Stimulated activated CD8-positive, alpha-beta memory T cell treated with anti-CD3 and anti-CD28 coated beads, Interleukin-4, amount 100 ng/mL, for 1 hour (primary cell): ENCODE measurements at places on chromosomes 12 and 14.

GRCh38 chr12:56084958-56085543, 5.1 kb downstream of the ERBB3 start:
- DNase-seq = no peak

DNA sequence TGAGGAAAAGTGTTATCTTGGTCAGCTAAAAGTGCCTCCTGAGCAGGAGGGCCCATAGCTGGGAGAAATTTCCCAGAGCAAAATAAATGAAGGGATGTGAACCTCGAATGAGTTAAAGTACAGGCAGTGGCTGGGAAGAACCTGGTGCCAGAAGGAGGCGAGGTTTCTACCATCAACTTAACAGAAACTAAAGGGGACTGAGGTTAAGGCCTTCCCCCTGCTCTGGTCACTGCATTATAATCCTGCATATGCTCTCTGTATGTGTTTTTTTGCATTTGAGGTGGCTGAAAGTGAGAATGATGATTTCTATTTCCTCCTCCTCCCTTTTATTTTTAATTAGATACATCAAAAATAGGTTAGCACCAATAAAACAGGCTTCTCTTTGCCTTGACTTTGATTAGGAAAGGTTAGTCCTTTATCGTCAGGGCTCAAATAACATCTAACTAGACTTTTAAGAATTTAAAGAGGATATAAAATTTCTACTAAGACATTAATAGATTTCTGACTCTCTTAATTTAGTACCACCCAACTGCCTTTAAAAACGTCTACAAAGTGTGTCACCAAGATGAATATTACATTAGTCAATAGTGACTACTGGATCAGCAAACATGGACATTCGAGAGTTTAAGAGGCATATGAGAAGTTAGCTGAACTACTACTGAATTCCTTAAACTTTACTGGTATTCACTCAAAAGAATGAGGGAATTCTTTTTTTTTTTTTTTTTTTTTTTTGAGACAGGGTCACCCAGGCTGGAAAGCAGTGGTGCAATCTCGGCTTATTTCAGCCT, 49.2 kb downstream of the GALNT4 start:
- DNase-seq = no peak

DNA sequence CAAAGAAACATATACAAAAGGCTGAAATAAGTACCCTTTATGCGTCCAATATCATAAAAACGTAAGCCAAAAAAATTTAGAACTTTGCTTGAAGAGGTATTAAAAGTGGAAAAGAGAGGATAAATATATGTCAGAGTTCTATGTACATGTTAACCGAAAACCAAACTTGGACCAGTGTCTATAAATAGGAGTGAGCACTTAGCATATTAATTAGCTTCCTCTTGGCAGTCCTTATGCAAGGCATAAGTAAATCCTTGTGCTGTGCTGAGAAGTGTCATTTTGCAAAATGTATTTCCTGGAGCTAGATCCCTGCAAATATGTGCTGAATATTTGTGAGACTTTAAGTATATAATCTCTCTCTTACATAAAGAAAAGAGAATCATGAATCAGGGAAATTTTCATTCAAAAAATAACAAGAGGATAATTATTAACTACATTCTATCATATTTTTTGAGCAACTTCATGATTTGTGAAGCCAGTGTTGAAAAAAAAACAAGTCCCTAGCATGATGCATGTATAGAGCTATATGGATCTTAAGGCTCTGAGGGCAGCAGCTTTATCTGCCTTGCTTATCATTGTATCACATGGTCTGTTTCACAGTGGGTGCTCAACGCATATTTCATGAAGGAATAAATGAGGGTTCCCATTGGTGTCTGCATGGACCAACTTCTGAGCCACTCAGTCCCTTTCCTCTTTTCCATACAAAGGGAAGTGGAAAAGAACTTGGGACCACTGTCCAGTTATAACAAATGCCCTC, 326.1 kb downstream of the PDZRN4 start:
- DNase-seq = no peak

DNA sequence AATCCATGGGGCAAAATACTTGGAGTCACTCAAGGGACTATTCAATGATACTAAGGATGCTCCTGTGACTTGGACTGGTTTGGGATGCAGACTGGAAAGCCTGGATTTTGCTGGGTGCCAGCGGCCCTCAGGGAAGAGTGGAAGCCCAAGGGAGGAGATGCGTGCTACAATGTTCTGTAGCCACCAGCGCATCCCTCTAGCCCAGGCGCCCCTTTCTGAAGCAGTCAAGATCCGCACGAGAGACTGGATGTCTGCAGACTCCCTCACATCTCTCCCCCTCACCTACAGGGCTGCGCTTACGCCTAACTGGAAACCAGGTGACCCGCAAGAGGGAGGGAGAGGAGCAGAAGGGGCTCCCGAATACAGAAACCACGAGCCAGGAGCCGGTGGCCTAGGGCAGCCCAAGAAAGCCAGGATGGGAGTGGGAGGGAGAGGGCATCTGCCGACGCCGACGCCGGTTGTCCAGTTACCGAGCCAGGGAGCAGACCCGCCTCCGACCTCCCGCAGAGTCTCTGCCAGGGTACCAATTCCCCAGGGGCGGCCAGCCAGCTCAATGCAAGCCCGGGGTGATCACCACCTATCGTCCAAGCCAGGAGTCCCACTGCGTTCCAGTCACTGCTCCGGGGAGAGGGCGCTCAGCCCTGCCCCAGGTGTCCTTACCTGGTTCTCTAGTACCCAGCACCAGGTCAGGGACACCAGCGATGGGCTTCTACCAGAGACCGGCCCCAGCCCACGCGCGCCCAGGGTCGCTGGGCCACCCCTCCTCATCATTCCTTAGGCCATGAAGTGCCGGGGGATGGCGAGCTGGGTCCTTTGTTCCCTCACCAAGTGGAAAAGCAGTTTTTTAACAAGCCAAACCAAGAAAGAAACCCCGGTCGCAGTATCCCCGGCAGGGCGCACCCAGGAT, 1.2 kb downstream of the NTN4 start:
- DNase-seq = no peak

GRCh38 chr12:72075401-72075800, 136.8 kb downstream of the TPH2 start:
- DNase-seq = no peak

DNA sequence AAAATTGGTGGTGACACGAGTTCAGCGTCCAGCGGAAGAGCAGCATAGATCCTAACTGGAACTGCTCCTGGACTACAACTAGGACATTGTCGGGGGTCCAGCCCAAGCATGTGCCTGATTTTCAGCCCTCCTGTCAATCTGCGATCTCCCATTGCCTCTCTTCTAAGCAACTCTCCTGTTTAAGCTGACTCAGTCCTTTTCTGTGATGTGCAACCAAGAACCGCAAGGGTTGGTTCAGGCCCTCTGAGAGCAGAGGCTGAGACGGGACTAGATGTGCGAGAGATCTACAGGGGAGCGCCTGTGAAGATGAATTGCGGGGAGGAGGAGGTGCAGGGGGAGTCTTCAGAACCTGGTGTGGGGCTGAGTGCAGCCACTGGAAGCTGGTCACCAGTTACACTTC, 3.7 kb upstream of the PAPLN start:
- DNase-seq = no peak
